Adrenal gland (tissue), 19 donors: ENCODE measurements at places on chromosomes 12 and 14.

DNA sequence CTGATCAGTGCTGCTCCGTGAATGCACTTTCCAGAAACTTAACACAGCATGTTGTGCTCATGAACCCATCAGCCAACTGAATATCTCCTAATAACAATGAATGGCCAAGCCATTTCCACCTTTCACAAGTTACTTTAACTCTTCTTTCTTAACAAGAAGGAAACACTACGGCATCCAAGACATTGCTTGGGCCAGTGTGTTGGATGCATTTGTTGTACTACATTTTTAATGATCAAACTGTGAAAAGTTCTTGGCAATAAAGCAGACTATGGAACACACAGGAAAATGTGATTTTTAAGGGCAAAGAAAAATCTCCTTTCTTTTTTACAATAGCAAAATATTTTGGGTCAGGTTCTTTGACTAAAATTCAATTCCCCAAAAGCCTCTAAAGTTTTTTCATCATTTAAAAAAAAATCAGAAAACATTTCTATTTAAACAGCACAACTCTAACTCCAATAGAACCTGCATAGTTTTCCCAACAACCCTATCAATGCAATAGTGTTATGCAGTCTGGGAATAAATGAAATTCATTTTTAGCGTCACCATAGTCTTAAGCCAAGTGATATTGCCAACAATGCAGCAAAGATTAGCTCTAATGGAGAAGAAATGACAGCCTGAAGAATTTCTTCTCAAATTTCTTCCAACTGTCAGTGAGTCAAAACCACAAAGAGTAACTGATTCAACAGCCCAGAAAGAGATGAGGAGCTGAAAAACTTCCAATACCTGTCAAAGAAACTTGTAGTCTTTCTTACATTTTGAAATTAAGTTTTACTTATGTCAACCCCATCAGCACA is 50.7 kb upstream of the PTPRR start:
- no peak for DNase-seq

DNA sequence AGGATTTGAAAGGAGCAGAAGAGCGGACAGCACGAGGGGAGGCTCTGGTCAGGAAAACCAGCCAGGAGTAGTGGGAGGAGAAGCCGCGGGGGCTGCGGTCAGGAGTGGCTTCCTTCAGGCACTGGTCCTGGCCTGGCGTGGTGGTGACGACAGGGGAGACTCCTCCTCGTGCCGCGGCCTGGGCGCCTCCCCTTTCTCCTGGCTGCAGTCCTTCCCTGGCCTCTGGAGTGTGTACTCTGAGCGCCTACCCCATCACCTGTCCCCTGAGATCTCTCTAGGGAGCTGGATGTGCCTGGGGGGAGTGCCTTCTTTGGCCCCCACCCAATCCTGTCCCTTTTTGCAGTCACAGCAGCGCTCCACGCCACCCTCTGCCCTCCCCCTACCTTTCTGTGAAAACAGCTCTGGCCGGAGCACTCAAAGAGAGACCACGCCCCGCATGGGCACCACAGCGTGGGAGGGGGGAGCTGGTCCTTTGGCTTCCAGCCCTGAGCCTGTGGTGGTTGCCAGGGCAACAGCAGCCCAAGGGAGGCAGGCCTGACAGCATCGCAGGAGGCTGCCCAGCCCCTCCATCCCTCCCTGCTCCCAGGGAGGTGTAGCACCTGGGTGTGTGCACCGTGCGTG is 125.9 kb downstream of the CALM1 start:
- DNase-seq = peak; percentile 38

DNA sequence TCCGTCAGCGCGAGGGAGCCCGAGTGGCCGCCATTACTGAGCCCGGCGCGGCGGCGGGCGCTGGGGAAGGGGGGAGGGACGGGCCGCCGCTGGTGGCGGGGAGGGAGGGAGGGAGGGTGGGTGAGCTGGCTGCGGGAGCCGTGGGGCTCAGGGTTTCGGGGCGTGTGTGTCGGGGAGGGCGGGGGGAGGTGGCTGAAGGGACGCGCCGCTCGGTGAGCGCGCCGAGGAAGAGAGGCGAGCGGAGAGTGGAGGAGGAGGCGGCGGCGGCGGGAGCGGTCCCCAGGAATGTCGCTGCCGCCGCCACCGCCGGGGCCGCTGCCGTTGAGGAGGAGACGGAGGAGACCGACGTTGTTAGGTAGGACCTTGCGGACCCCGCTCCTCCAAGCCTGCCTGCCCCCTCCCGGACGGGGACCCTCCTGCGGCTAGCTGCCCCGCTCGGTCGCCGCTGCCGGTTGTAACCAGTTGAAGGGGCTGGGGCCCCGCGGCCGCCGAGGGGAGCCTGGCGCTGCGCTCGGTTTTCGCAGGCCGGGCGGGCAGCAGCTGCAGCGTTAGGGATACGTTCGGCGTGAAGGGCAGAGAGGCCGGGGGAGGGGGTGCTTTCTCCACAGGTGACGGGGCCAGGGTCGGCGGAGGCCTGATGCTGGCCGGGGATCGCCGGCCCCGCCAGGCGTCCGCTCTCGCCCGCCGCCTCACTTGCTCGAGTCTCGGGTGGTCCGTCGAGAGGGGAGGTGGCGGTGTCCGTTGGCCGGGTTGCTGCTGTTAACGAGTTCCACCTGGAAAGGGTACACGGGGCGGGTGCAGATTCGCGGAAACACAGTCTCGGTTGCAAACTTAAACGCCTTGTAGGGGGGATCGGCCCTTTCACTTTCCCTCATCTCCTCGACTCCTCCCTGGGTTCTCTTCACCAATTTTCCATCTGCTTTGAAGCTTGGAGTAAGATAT is at the start of gene ARHGAP5:
ARHGAP5 (plus strand) TSS at position 224 of the 942 bp plus-strand sequence. CDS start 13,366 bp downstream, outside the sequence.
- DNase-seq = peak; percentile 53

- DNase-seq = no peak
Observed at GRCh38 chr12:10454531-10454930, 1.4 kb upstream of the KLRC1 start.

GRCh38 chr14:105470350-105471296 is 4.0 kb upstream of the CRIP2 start:
- DNase-seq = no peak

GRCh38 chr12:11943919-11944700 is 126.6 kb upstream of the BCL2L14 start:
- DNase-seq = no peak

DNA sequence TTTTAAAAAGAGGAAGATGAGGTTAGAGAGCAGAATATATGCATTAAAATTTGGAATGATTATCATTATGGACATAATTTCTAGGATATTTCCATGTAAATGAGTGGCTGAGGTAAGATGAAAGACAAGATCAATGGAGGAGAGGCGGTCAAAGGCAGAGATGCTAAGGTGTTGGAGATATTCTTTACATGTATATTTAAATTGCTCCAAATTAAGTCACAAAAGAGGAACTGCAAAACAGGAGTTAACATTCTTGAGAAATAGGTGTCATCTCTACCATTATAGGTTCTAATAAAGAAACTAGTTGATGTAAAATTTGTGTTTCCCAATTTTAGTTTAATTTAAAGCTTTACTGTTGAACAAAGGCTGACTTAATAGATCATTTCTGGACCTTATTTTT is 268.5 kb upstream of the PPFIA2 start:
- no peak for DNase-seq

GRCh38 chr12:126535971-126536370 is 1470.7 kb downstream of the AACS start:
- no peak for DNase-seq

DNA sequence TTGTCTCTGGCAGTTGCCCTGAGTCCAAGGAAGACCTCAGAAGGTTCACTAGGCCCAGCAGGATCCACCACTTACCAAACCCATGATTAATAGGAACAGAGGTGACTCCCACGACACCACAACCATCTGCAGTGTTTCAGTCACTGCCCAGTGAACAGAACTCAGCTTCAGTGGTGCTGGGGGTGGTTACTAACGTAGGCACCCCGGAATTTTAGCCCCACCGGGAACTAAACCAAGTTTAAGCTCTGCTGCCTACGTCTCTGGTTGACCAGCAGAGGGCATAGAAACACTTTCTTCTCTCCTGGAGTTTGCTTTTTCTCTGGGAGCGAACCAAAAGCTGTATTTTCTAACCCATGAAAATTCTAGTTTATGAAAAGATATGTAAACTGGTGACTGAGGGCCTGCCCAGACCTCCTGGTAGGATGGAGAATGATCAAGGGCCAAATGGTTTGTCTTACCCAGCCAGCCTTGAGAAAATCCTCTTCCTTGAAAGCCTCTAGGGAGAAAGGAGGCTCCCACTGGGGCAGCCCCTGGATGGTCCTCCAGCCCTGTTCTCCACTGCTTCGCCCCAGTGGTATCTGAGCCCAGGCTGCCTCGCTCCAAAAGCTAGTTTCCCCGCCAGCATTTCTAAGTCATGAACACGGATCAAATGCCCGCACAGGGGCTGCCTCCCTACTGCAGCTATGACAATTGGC is 379.8 kb downstream of the DPF3 start:
- DNase-seq = no peak

- DNase-seq = no peak
Observed at GRCh38 chr12:68264857-68265256, 11.5 kb upstream of the IL22 start.

- DNase-seq = no peak
Observed at GRCh38 chr12:43329375-43329774, 222.6 kb downstream of the ADAMTS20 start.
